ENCODE measurements at places on chromosomes 3 and 15. TPM values are rescaled to one million over a fixed set of nuclear protein-coding genes. Genes with fewer than 3 reads are reported as not detected.

The SATB1 gene
- total RNA-seq: 0.64 TPM

The CXCR6 gene
- not detected for total RNA-seq

The SPTSSB gene
- total RNA-seq: not detected

The GOLGA8M gene
- not detected for total RNA-seq

The ALDH1A2 gene
- 0.46 TPM for total RNA-seq

The RBM6 gene
- 41.3 TPM for total RNA-seq

The TPRG1 gene
- total RNA-seq: 0.19 TPM

- peak; percentile 83 for DNase-seq
Measured at GRCh38 chr3:127889461-127889863, 25.6 kb upstream of the KBTBD12 start.

GRCh38 chr3:23888617-23889228 is 28.1 kb downstream of the NKIRAS1 start:
- DNase-seq: peak; percentile 36

DNA sequence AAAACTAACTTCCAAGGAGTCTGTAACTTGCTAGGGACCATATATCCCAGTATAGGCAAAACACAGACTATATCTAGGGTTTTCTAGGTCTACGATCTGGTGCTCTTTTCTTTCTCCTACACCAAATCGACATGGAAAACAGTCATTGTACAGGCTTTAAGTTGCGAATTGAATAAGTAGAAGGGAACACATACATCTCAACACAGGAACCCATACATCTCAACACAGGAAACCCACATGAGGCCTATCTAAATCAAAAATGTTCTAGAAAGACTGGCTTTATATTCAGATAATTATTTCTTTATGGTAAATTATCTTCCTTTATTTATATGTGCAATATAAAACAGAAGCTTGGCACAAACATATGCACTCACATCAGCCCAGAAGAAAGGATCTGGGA is 126.6 kb downstream of the ADAM10 start:
- no peak for DNase-seq

DNA sequence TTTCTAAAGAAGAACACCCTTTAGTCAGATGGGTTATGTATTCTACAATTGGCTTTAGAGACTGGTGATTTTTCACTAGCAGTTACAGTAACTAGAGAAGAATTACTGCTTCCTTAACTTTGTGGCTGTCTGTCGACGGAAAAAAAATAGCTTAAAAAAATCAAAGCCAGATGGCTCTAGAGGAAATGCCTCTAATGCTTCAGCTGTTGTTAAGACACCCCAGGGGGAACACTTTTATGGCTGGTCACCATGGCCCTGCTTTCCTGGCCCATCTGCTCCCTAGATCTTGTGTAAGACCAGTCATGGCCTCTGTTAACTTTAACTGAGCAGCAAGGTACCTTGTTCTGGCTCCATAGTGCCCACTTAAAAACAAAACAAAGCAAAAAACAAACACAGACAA is 198.6 kb upstream of the PLSCR5 start:
- DNase-seq: peak; percentile 93

- DNase-seq: peak; percentile 13
Measured at GRCh38 chr3:71258116-71258515, 325.4 kb downstream of the FOXP1 start.

DNA sequence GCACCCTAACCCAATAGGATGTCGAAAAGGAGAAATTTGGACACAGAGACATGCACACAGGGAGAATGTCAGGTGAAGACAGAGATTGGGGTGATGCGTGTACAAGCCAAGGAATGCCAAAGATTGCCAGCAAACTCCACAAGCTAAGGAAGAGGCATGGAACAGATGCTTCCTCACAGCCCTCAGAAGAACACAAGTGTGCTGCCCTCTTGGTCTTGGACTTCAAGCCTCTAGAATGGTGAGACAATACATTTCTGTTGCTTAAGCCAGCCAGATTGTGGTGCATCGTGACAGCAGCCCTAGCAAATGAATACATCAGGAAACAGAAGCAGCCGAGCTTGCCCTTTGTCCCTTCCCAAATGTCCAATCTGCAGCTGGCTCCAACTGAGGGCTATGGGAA is 23.7 kb upstream of the ARL8B start:
- DNase-seq: no peak

DNA sequence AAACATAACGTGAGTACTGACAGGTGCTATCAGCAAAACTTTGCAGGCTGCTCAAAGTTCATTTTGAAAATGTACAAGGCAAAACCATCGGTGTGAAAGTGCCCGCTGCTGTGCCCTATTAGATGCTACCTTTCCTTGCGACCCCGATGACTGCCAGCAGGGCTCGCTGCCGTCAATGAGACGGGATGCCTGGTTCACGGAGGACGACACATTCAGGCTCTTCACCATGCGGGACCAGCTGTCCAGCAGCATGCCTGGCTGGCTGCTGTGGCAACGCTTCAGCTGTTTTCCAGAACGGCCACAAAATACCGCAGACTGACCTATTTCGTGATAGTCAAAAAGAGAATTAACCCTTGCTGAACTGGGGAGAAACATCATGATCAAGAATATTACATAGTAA is 92.7 kb upstream of the OCA2 start:
- DNase-seq: peak; percentile 97

DNA sequence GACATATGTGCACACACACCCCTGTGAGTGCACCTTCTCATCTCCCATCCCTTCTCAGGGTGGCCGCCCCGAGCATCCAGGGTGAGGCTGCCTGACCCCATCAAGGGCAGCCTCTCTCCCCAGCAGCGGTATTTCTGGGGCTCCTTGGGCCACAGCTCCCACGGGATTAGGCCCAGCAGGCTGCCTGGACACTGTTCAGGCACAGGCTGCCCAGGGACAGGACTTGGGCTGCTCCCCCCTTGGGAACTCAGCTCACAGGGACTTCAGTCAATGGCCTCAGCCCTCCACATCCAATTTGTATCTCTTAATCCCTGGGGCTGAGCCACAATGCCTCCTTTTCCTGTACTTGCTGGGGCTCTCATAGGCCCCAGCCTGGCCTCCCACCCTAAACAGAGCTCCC is 35.0 kb downstream of the RHCG start:
- no peak for DNase-seq

DNA sequence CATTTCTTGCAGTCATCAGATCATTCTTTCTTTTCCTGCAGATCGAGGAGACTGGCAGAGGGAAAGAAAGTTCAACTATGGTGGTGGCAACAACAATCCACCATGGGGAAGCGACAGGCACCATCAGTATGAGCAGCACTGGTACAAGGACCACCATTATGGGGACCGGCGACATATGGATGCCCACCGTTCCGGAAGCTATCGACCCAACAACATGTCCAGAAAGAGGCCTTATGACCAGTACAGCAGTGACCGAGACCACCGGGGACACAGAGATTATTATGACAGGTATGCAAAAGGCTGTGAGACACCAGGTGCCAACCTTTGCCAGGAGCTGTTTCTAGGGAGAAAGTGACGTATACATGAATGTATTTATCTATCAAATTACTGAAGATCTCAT is 69.0 kb downstream of the RGMA start:
- DNase-seq: no peak

- no peak for DNase-seq
Measured at GRCh38 chr3:146307456-146307725, 56.5 kb upstream of the PLSCR4 start.
